ENCODE measurements at places on chromosomes 4 and X. TPM values are rescaled to one million over a fixed set of nuclear protein-coding genes. Genes with fewer than 3 reads are reported as not detected.

The DKK2 gene
- not detected for total RNA-seq

The CLDN34 gene
- total RNA-seq, result not detected

The GASK1B gene
- total RNA-seq, result not detected

The AR gene
- total RNA-seq, result 8.1 TPM

The USP26 gene
- total RNA-seq, result not detected

The GPAT3 gene
- total RNA-seq, result not detected

The LIAS gene
- 30.5 TPM for total RNA-seq

The AMTN gene
- not detected for total RNA-seq

- DNase-seq, result no peak
- no peaks in the 10 kb centered on the region for H3K4me1 ChIP-seq
- no peaks in the 10 kb centered on the region for H3K36me3 ChIP-seq
- no peak overlapping the region for H3K4me3 ChIP-seq
- no peaks in the 10 kb centered on the region for H3K27me3 ChIP-seq
- no peak overlapping the region for H3K27ac ChIP-seq
Measured at GRCh38 chr4:28842271-28842670, 1877.9 kb upstream of the PCDH7 start.

DNA sequence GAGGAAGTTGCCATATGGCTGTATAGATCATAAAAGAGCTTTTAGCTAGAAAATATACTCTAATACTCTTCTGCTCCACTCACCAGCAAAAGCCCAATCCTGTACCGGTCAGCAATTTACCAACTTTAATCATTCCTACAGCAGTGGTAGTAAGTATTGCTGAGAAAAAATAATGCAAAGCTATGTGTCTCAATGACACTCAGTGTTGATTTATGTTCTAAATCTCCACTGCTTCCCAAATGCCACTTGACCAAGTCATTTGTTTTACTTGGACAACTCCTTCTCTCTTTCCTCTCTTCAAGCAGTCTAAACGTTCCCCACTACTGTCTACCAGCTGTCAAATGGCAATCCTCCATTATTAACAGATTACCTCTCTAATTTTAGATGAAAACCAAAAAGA is 201.8 kb upstream of the GK2 start:
- H3K27me3 ChIP-seq, result no peaks in the 10 kb centered on the region
- no peaks in the 10 kb centered on the region for H3K36me3 ChIP-seq
- DNase-seq, result no peak

- H3K27ac ChIP-seq, result no peak overlapping the region
- no peak for DNase-seq
- no peaks in the 10 kb centered on the region for H3K36me3 ChIP-seq
- H3K27me3 ChIP-seq, result no peaks in the 10 kb centered on the region
- peaks cover 5% of the 10 kb centered on the region for H3K4me1 ChIP-seq
Measured at GRCh38 chr4:69754926-69755580, 5.4 kb downstream of the SULT1B1 start.

DNA sequence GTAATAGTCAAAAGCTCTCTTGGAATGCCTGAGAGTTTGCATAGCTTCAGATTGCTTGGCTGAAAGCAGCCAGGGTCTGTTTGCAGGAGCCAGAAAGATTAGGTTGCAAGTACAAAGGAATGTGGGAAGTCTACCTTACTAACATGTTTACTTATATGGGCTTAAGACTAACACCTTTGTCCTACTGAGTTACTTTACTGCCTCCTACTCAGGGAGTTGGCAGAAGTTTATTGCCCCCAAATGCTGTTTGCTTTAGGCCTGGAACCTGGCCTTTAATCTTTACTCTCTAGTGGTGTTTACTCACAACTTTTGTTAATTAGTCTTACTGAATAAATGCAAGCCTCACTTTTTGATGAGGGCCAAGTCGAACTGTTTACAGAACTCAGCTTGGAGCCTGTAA is 219.4 kb upstream of the ZC4H2 start:
- H3K36me3 ChIP-seq, result no peaks in the 10 kb centered on the region
- H3K27ac ChIP-seq, result no peak overlapping the region
- no peaks in the 10 kb centered on the region for H3K27me3 ChIP-seq

DNA sequence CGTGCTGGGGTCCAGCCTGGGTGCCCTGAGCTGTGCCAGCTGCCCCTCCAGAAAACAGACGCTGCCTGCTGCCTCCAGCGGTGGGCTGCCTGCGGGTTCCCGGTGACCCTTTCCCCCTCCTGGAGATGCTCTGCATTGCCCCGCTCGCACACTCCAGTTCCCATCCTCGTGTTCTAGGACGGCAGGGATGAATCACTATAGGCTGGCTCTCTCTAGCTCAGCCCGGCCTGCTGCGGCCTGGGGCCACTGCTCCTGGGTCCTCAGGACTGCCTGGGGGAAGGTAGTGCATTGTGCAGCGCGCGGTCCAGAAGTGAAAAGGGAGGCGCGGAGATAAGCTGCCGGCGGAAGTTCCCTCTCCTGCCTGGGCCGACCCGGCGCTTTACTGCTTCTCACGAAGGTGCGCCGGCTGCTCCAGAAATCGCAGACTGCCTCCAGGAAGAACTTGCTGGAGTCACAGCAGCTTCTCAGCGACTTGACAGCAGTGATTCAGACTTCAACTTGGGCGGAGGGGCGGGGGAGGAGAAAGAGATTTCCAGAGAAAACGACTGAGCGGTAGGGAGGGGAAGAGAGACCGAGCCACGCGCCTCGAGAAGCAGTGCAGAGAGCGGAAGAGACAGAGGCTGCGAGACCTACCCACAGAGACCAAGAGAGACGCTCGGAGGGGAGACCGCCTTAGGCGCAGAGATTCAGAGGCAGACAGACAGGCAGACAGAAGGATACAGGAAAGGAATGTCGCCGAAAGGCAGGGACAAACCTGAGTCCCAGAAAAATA is 6.7 kb upstream of the MSX1 start:
- H3K27me3 ChIP-seq, result peaks cover 100% of the 10 kb centered on the region
- peak; percentile 81 for DNase-seq
- H3K4me1 ChIP-seq, result peaks cover 40% of the 10 kb centered on the region
- no peaks in the 10 kb centered on the region for H3K36me3 ChIP-seq

- H3K27ac ChIP-seq, result no peak overlapping the region
- no peak for DNase-seq
Measured at GRCh38 chr4:3777669-3778068, 11.5 kb downstream of the ADRA2C start.

GRCh38 chr4:8463811-8464210 is 23.2 kb downstream of the TRMT44 start:
- no peaks in the 10 kb centered on the region for H3K4me1 ChIP-seq
- no peaks in the 10 kb centered on the region for H3K36me3 ChIP-seq
- no peak overlapping the region for H3K27ac ChIP-seq
- H3K4me3 ChIP-seq, result no peak overlapping the region

- H3K36me3 ChIP-seq, result no peaks in the 10 kb centered on the region
- no peak overlapping the region for H3K27ac ChIP-seq
- no peak for DNase-seq
- H3K27me3 ChIP-seq, result no peaks in the 10 kb centered on the region
- H3K4me3 ChIP-seq, result no peak overlapping the region
Measured at GRCh38 chrX:45266456-45266855, 65.8 kb upstream of the DIPK2B start.

DNA sequence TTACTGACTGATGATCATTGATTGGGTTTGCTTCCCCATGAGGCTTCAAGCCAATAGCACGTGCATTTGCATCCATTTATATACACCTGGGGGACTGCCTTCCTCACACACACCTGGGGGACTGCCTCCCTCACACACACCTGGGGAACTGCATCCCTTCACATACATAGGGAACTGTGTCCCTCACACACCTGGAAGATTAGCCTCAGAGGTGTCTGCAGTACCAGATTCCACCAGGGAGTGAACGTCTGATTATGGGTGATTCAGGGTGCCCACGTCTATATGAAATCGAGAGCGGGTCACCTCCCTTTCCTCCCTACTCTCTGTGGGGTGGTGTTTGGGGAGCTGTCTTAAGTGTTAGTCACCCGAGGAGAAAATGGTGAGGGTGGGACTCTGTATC is 16.9 kb downstream of the CD99 start:
- no peaks in the 10 kb centered on the region for H3K36me3 ChIP-seq
- H3K4me3 ChIP-seq, result no peak overlapping the region
- H3K4me1 ChIP-seq, result peaks cover 16% of the 10 kb centered on the region
- no peaks in the 10 kb centered on the region for H3K27me3 ChIP-seq
- no peak overlapping the region for H3K27ac ChIP-seq
- DNase-seq, result no peak

DNA sequence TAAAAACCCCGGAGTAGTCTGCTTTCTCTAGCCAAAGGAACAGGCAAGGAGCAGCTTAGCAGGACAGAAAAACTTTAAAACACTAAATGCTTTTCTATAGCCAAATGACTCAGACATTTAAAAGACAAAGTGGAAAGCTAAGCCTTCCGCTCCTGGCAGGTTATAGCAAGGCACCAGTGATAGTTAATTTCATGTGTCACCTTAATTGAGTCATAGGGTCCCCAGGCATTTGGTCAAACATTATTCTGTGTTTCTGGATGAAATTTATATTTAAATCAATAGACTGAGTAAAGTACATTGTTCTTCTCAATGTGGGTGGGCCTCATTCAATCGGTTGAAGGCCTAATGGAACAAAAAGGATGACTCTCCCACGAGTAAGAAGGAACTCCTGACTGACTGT is 885.7 kb upstream of the ADGRL3 start:
- H3K27me3 ChIP-seq, result no peaks in the 10 kb centered on the region
- no peak overlapping the region for H3K4me3 ChIP-seq
- DNase-seq, result no peak
- H3K4me1 ChIP-seq, result no peaks in the 10 kb centered on the region
- no peaks in the 10 kb centered on the region for H3K36me3 ChIP-seq
